Stimulated activated CD8-positive, alpha-beta memory T cell treated with anti-CD3 and anti-CD28 coated beads, Interleukin-15, amount 100 ng/mL, for 48 hours (primary cell): ENCODE measurements at places on chromosomes 1 and 21.
A peak's percentile ranks its signal among the peaks of the same experiment; 100 is the strongest.

DNA sequence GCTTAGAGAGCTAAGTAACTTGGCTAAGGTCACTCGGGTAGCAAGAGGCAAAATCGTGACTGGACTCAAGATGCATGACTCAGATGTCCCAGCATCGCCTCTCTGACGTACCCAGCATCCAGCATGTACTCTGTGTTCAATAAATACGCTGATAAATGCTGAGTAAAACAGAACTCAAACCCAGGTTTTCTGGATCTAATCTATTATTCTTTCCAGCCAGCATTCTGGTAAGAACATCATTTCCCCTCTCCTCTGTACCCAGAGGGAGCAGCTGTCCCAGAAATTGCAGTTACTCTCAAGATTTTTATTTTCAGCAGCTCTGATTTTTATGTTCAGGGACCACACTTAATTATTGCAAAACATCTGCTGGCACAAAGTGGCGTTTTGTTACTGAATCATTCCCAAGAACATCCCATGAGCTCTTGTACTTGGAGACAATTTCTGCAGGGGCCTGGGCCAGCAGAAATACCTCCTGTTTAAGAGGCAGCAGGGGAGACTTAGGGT, 249.0 kb downstream of the PRDM2 start:
- no peak for DNase-seq

GRCh38 chr21:45546636-45547544, 4.7 kb upstream of the SLC19A1 start:
- no peak for DNase-seq

- no peak for DNase-seq
Observed at GRCh38 chr21:38082936-38083485, 166.8 kb upstream of the KCNJ6 start.

DNA sequence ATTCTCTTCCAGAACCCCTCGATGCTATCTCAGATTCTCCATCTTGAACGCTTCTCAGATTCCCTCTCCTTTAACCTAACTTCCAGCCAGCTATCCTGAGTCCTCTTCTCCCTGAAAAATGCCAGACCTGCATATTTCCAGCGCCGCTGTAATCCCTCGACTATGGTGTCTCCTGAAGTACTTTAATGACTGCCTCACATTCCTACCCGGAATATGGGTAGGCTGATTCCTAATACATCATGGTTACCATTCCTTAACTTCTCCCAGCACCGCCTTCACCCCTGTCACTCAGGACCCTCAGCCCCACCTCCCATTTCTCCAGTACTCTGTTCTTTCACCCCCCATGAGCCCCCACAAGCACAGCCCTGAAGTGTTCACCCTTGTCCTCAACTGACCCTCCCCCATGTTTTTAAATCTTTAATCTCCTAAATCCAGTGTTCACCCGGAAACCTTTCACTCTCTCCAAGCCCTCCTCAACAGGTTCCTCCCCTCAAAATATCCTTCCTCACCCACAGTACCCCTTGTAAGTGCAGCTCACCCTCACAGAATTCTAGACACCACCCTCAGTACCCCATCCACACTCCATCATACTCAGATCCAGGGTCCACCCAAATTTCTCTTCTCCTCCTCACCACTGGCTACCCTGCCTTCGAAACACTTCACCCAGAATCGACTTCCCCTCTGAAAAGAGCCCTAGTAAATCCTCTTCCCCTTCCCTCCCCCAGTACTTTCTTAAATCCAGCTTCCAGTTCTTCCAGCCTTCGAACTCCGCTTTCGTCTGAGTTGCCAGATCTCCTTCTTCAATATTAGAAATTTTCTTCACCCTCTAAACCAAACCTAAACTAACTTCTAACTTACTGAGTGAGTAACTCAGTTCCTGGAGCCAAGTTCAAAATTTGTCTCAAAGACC, 922 bp downstream of the CPT2 start:
- no peak for DNase-seq

DNA sequence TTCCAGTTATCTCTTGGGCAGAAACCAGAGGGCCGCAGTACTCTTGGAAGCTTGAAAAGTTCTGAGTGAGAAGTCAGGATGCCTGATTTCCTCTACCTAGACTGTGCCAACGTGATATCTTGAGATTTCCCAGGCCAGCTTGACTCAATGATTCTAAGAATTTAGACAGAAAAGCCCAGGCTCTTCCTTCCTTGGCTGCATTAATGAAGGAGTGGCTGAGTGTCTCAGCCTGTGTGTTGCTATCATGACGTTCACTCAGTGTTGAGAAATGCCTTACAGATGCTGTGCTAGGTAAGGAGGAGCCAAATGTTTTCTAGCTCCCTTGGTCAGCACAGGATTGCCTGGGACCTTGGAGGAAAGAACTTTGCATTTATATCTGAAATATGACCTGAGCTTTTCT, 454.1 kb upstream of the USP24 start:
- no peak for DNase-seq

DNA sequence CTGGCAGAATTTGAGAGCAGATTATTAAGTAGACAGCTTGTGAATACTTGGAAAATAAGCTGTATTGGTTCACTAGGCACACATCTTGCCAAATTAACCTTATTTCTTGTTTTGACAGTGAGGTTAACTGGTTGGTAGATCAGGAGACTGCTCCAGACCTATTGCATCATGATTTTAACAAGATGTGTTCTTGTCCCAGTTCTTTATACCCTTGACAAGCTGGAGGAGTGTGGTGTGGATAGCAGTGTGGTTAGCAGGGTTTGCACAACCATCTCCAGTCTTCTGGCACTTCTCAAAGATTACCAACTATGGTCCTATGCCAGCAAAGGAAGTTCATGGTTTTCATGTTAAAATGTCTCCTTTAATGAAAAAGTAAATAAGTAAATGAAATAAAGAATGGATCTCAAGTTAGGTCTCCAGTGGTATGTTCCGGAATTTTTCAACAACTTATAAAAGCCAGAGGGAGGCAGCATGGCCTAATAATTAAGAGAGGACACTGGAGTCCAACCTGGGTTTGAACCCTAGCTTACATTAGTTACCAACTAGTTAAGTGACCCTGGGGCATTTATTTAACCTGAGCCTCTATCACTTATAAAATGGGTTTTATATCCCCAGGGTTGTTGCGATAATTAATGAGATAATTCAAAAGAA, 34.1 kb downstream of the DDX20 start:
- DNase-seq, result no peak

GRCh38 chr1:237756304-237756967, 134.3 kb downstream of the ZP4 start:
- no peak for DNase-seq

GRCh38 chr1:178723546-178723945, 1.5 kb upstream of the RALGPS2 start:
- DNase-seq, result no peak

- DNase-seq, result no peak
Observed at GRCh38 chr21:26095131-26095530, 75.4 kb downstream of the APP start.

DNA sequence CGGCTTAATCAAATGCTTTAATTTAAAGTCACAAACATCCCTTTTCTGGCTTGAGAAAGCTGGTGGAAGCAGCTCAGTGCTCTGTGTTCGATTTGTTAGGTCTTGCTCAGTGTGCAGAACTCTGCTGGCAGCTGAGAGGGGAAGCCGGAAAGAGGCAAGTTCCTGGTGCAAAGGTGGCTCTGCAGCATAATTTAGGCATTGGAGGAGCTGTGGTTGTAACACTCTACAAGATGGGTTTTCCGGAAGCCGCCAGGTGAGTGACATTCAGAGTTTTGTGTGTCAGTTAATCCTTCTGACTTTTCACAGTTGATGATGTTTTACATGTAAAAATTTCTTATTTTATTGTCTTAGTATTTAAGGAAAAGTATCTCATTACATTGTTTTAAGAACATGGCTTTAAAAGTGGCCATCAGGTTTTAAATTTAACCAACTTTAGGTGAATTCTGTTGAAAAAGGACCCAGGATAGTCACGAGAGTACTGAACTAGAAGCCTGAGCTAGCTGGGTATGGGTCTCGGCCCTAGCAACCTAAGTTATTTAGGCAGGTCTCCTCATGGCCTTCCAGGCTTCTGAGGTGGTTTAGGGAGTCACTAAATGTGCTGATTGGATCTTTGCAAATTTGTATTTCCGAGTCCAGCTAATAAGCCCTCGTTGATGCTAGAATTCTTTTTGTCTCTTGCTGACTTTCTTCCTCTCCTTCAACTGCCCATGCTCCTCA, 47.1 kb upstream of the PODN start:
- peak; percentile 59 for DNase-seq

DNA sequence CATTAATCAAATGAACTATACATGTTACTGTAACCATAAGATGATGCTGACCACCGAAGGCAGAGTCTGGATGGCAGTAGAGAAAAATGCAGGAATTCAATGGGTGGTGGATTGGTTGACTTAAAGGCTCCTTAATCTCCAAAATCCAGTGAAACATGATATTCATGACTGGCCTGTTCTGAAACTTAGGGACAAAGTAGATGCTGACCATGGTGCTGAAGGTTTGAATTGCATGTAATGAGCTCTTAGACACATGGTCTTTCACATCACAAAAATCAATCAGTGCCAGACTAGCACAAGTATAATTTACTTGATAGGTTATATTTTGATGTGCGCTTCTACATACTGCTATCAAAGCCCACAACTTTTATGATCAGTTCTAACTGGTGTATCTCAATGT, 30.9 kb upstream of the NTMT2 start:
- no peak for DNase-seq

- DNase-seq, result no peak
Observed at GRCh38 chr1:227886993-227887696, 60.6 kb downstream of the WNT9A start.

DNA sequence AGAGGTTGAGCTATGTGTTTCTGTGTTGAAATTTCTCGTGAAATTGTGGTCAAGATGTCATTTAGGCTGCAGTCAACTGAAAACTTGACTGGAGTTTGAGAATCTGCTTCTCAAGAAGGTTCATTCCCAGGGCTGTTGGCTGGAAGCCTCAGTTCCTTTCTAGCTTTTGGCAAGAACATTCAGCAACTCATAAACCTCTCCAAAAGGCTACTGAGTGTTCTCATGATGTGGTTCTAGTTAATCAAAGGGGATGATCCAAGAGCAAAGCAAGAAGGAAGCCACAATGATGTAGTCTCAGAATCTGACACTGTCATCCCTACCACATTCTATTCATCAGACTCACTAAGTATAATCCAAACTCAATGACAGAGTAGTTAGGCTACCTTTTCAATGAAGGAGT, 66.6 kb downstream of the SPATA6 start:
- no peak for DNase-seq

DNA sequence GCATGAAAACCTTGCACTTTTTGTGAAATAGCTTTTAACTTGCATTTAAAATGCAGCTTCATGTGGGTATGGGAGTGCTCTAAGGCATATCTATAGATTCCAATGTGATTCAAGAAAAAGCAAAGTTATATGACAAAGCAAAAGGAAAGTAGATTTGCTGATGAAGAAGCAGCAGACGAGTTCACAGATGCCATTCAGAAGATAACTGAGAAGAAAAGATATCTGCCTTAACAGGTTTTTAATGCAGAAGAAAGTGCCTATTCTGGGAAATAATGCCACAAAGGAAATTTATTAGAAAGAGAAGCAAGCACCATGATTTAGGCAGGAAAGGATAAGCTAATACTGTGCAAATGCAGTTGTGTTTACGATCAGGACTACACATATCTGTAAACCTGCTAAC, 68.1 kb downstream of the PHTF1 start:
- no peak for DNase-seq

DNA sequence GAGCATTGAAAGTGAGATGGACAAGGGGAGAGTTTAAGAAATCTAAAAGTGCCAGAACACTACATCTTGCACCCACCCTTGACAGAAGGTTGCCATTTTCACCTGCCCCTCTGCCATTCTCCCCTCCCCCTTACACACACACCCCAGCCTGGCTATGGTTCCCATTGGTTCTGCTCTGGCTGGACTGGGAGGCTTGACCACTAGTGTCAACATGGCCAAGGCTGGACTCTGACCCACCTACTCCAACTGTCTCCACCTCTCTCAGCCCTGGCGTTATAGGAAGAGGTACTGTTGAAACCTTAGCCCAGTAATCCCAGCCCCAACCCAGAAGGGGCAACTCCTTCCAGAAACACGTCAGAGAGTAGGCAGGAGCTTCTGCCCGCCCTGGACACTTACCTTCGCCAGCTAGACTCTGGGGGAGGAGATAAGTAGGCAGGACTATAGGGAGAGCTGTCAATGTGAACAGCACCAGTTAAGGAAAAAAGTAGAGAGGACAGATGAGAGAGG, 4.5 kb downstream of the CRTC2 start:
- no peak for DNase-seq

DNA sequence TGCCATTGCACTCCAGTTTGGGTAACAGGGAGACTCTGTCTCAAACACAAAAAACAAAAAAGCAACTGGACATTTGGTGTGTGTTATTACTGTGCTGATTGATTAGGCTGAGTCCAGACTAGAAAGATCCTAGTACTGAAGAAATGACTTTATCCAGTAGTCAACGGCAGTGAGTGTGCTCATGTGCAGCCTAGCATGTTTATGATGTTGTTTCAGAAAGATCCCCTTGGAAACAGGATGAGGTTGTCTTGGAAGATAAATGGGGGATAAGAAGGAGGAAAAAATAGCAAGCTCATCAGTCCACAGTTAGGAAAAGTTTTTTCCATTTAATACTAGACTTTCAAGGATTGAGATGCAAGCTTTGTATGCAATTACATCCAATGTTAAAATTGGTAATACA, 14.3 kb downstream of the RUSC1 start:
- DNase-seq, result no peak

GRCh38 chr1:32888134-32888533, 1.8 kb downstream of the HPCA start:
- no peak for DNase-seq

DNA sequence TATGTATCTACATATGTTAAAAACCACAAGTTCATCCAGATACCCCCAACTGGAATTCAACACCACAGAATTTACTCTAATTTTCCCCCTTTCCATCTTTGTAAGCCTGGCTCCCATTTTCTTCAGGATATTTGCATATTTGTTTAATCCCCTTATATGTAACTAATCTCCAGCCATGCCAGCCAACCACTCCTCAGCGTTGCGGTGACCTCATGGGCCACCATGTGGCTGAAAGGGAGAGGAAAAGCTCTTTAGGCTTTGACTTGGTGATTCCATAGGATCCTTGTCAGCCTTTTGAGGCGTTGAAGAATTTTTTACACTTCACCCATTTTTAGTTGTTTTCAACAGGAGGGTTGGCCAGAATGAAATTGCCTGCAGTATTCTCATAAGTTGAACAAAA, 10.0 kb downstream of the CLDN19 start:
- DNase-seq, result no peak

- no peak for DNase-seq
Observed at GRCh38 chr1:42221952-42222606, 57.5 kb upstream of the GUCA2A start.
